Germinal center (tissue), 1 donor: ENCODE measurements at places on chromosomes 1 and 21.

- no peak for DNase-seq
Observed at GRCh38 chr1:151368393-151369301, 3.9 kb downstream of the SELENBP1 start.

DNA sequence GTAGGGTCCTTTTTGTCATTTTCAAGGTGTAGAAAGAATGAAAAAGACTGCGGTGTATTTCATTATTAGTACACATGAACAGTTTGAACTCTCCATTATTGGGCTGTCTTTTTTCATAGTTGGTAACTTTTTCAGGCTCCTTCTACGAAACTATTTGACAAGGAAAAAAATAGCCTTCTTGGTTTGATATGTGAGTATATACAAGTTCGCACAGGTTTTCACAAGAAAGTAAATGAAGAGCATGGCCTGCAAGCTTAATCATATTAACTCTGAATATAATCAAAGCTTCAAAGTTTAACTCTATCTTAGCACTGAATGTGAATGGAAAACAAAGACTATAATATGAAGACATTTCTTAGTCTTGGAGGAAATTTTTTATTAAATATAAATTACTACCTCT is 290.0 kb upstream of the ADGRL2 start:
- DNase-seq: no peak

GRCh38 chr1:33342041-33342723 is 21.3 kb upstream of the A3GALT2 start:
- DNase-seq: no peak

GRCh38 chr1:33244809-33245186 is 11.5 kb upstream of the ZNF362 start:
- no peak for DNase-seq

DNA sequence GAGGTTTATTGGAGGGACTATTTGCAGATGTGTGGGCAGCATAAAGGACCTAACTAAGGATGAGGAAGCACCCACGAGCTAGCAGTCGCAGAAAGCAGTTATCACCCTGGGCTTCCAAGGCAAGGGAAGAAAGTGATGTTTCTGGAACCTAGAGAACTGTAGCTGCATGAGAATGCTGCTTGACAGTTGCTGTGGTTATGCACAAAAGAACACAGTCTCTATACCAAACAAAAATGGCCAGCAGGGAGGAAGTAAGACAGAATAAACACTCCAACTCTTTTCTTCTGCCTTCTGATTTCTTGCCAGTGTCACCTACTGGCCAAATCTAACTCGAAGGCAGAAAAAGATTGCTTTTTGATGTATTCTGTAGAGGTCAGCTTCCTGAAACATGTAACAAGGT is 190.2 kb downstream of the RASAL2 start:
- no peak for DNase-seq

- DNase-seq: no peak
Observed at GRCh38 chr1:79124756-79125155, 118.2 kb upstream of the ADGRL4 start.

DNA sequence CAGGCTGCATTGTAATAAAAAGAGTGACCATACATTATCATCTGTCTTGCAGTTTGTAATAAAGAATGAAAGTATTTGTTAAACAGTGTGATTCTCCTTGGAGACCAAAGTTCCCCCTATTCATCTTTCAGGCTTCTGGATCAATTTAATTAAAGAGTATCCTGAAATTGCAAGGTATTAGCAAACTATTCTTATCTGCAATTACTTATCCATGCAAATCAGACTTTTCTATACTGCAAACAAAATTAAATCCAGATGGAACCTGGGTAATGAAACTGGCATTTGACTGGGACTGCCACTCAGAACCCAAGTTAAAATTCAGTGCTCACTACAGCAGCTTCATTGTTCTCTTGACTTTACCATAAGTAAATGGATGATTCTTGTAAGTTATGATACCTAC is 37.1 kb downstream of the JAK1 start:
- DNase-seq: no peak

DNA sequence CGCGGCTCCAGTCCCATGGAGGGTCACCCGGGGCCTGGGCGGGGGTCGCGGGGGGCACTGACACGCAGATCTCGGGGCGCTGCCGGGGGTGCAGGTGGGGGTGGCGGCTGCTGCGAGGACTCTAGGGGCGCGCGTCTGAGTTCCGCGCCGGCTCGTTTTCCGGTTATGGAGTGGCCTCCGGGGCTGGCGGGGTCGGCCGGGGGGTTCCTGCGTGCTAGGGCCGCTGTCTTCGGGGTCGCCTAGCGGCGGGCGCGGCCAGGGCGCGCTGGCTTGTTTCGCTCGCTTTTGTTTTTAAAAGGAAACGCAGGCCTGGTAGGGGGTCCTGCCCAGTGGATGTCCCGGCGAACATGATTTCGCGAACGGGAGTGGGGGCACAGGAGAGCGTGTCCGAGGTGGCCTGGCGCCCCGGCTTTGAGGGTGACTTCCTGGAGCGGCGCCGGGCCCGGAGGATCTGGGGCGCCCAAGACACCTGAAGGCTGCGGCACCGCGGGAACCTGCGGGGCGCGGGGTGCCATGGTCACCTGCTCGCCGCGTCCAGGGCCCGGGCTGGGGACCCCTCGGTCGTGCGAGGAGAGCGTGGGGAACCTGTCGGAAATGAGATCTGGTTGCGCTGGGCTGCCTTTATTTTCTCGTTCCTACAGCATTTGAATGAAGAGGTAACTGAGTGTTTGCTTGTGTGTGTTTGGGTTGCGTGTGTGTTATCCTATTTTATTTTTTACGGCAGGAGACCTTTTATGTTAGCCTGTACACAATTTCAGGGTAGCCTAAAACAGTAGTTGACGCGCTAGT is 618 bp downstream of the ETS2 start:
- DNase-seq: peak; percentile 38

DNA sequence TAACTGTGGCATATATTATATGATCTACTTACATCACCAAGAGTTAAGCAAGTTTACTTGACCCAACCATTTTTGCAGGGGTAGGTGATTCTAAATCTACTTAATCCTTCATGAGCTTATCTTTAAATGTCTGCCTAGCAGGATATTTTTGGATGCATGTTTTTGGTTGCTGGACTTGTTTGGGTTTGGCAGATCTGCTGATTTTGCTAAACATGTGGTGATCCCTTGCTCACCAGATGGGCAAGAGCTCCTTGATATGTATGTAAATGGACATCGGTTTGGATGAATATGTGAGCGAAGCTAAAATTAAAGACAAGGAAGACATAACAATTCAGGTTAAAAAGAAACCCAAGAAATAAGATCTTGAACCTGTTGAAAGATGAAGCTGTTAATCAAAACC is 36.7 kb downstream of the FMN2 start:
- DNase-seq: no peak

DNA sequence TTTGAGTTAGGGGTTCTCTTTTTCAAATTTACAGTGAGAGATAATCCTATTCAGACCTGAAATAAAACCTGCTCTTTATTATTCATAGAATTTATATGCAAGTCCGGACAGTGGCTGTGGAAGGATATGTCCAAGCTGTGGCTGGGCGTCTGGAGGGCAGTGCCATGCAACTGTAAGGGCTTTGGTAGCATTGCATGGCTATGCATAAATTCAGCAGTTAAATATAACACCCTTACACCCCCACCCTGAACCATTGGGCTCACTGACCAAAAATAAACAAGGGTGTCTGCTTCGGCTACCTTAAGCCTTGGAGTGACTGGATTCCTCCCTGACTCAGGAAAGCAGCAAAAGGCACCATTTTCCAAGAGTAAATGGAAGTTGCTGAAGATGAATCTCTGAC is 5.4 kb downstream of the CHTOP start:
- no peak for DNase-seq
